ENCODE measurements at places on chromosomes 1 and 21.
A peak's percentile ranks its signal among the peaks of the same experiment; 100 is the strongest.

GRCh38 chr1:152448095-152448494, 34.0 kb upstream of the CRNN start:
- DNase-seq: no peak

DNA sequence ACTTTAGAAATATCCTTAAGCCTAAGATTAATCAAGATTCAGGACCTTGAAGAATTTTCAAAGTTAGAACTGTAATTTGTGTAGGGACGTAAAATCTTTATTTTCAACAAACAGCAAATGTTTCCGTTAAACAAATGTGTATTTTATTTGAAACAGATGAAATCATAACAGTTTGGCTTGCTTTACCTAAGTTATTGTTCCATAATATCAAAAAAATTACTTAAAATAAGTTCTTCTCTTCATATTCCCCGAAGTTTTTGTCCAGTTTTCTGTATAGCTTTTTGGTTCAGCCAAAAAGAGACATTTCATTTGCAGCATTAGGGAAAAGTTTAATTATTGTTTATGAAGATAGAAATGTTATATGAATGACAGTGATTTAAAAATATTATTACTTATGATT, 100.1 kb downstream of the NFIA start:
- no peak for DNase-seq

- DNase-seq: no peak
These were observed 36.2 kb downstream of the ATP2B4 start for GRCh38 chr1:203662821-203663220.

DNA sequence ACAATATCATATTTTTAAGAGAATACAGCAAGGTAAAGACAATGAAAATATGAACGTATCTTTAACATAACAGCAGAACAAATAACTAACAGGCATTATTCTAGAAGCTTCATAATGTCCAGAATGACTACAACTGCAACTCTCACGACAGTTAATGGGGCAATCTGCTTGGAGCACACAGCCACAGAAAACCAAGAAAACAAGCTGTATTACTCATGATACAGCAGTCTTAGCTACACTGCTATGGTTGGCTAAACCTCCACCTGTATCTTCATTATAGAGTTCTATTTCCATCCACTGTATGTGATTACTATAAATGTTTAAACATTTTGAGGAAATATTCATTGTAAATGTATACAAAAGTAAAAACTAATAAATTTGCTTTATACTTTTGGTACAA, 139.9 kb downstream of the DPYD start:
- DNase-seq: no peak

DNA sequence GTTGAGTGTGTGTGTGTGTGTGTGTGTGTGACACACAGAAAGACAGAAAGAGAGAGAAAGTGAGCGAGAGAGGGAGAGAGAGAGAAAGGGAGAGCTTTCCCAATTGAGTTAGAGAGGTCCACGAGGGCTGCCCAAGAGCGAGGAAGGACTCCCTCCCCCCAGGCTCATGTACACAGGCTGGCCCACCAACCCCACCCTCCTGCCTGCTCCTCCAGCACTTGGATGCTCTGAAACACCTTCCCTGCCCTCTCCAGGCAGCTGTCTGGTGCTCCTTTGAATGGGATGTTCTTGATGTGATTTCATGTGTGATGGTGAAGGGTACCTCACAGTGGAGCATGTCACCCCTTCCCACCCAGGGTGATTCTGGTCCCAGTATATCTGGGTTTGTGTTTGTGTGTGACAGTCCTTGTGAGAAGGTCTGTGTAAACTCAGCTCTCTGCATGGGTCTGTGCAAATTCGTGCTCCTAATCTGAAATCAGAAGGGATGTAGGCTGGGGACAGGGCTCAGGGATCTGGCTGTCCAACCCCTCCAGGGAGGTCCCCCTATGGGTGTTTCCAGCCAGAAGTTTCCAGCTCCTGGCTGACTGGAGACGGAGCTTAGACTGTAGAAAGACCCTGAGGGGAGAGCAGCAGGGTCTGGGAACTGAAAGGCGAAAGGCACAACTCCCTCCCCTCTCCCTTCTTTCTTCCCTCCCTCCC, 6.8 kb upstream of the PEAR1 start:
- DNase-seq: no peak

DNA sequence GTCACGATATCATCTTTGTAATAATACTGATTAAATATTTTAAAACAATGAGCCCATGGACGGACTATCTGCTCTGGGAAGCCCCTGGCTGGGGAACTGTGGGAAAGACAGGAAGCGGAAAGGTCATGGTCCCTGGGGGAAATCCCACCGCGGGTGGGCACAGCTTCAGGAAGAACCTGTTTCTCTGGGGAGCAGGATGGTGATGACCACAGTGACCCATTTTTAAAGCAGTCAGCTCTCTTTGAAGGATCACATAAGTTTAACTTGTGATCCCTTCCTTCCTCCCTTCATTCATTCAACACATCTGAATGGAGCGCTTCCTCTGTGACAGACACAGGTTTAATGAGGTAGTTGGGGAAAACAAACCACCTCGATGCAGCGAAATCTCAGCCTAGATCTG, 73.0 kb downstream of the DHRS3 start:
- no peak for DNase-seq

DNA sequence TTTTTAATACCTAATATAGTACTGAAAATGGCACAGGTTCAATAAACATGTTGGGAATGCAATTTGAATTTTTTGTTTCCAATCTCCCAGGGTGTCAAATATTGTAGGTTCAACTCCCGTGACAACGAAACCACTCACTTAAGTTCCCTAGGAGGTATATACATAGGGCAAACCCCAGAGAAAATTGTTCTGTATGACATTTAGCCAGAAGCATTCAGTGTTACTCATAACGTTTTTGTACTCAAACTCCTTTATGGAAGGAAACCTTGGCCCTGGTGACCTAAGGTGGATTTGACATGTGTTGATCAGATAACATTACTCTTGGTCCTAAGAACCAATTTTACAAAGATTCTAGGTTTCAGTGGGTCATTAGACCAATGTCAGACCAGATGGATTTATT, 110.6 kb downstream of the USP25 start:
- DNase-seq: no peak

DNA sequence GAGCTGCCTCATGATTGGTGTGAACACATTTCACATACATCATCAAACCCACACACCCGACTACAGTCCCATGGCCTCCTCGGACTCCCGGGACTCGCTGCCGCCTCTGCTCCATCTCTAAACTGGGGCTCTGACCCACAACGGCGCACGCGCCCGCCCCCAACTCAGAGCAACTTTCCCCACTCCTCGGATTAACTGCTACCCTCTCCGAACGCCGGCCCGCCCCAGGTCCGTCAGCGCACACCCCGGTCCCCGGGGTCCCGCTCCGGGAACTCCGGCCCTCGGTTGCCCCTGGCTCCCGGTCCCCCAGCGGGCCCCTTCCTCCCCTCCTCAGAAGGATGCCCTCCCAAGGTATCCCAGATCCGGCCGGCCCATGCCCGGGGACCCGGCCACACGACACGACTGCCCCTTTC, 740 bp downstream of the DSTYK start:
- no peak for DNase-seq

GRCh38 chr21:29359718-29360117, 61.0 kb downstream of the BACH1 start:
- no peak for DNase-seq

DNA sequence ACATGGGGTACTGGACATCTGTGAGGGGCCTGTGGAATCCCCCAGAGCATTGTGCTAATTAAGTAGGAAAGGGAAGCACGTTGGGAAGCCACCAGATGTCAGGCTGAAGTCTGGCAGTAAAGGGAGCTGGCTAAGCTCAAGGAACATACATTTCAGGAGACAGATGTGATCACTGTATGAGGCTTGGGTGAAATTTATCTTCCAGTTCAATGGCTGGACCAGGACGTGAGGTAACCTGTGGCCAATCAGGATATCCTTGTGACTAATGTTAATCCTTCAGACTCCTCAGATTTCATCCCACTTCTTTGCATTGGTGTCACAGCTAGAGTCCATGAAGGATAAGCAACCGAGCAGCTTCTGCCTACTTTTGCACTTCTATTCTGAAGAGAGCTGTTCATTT, 110.2 kb upstream of the APP start:
- no peak for DNase-seq

GRCh38 chr1:119141020-119141424, 569 bp upstream of the WARS2 start:
- no peak for DNase-seq

DNA sequence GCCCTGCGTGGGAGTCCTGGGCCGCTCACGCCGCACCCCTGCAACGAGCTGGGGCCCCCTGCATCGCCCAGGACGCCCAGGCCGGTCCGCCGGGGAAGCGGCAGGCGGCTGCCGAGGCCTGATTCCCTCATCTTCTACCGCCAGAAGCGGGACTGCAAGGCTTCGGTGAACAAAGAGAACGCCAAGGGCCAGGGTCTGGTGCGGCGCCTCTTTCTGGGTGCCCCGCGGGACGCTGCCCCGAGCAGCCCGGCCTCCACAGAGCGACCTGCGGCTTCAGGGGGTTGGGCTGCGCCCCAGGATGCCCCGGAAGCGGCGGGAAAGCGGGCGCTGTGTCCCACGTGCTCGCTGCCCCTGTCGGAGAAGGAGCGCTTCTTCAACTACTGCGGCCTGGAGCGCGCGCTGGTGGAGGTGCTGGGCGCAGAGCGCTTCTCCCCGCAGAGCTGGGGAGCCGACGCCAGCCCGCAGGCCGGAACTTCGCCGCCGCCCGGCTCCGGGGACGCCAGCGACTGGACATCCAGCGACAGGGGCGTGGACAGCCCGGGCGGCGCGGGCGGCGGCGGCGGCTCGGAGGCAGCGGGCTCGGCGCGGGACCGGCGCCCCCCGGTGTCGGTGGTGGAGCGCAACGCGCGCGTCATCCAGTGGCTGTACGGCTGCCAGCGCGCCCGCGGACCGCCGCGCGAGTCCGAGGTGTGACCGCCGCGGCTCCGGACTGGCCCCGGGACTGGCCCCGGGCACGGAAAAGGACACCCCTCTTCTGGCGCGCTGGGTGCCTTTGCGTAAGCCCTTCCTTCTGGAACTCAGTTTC, 2.7 kb downstream of the FAM110D start:
- DNase-seq: no peak

GRCh38 chr1:4787551-4787950, 133.1 kb downstream of the AJAP1 start:
- DNase-seq: no peak

DNA sequence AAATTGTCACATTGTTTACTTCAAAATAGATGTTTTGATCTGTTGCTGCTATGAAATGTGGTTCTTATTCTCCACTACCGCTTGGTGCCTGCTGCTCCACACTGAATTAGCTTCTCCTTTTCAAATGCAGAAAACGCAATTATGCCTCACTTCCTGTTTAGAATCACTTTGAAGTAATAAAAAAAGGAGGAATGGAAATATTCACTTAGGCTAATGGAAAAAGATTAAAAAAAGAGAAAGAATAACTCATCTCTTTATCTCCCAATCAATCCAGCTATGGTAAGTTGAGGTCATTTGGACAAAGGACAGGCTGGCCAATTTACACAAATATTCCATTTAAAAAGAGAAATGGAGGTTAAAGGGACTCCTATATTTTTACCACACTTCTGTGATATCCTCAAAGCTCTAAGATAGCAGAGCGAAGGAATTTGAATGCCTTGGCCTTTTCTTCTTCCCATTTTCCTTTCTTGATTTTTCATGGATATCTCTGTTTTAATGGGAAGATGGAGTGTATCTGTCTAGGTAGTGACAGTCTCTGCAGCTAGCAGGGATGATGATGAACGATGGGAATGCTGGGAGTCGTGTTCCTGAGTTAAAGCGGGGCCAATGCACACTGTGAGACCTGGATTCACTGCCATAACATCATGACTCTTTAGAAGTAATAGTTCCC, 35.7 kb downstream of the RGS5 start:
- DNase-seq: no peak

GRCh38 chr21:36460866-36461265, 19.1 kb downstream of the CLDN14 start:
- no peak for DNase-seq

DNA sequence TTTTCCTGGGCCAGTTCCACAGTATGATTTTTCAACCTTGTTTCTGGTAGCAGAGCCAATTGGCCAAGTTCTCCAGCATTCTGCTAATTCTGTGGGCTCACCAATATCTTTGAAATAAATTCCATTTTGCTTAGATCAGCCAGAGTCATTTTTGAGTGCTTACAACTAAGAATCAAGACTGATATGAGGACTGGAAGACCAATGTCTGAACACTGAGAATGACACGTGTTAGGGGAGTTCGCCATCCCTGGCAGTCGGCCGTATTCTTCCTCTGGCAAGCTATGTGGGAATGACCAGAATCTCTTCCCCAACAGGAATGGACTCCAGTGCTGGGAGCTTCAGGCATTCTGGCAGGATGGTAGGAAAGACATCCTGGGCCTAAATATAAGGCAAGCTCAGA, 4.9 kb upstream of the TENT5C start:
- no peak for DNase-seq

- no peak for DNase-seq
These were observed 77.4 kb downstream of the STUM start for GRCh38 chr1:226625832-226626576.

DNA sequence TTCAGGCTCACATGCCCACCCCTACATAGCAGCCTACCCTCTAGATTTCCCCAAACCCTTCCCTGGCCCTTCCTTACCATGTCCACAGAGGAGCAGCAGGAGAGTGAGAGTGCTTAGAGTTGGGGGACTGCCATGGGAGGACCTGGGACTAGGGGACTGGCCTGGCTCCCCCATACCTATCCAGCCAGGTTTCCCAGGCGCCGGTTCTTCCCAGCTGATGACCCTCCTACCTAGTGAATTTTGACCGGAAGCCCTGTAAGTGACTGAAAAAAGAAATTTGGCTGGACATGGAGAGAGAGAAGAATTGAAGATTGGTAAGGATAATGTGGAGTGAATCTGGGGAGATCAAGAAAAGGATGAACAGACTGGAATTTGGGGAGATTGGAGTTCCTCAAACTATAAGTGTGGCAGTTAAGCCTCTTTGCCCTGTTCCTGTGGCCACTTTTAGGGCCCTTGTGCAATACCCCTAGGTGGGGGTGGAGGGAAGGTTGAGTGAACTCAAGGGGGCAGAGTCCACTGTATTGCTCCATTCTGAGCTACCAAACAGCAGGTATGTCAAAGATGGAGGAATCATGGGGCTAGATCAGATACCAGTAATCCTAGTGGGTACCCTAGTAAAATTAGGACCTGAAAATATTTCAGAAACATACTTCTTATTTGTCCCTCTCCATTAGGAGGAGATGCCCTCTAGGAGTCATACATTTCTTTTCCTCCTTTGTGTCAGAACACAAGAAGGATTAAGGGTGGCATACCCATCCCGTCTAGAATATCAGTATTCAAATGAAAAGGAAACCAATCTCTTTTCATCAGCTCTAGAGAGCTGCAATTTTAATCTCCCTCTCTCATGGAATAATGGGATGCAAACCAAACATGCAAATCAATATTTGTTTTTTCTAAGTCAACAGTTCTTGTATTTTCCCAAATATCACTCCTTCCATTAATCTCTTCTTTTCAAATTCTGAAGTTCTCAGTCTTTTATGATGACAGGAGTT, 1.2 kb downstream of the HJV start:
- DNase-seq: no peak

DNA sequence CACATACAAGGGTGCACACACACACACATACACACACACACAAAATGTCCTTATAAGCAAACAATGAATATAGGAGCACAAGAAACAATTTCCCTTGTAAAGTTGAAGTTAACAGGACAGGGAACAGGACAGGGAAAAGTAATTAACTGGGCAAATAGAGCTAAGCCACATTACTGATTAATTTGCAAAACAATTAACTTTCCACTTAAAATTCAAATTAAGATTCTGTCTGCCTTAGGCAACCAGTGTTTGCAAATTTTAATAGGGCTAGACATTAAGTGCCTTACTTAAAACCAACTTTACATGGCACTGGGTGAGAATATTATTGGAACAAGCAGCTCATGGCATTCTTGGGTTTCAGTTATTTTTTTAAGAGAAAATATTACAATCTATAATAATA, 6.8 kb upstream of the CLDN8 start:
- no peak for DNase-seq

- DNase-seq: peak; percentile 22
These were observed 101.2 kb upstream of the SLC2A1 start for GRCh38 chr1:43059640-43060574.

All from vagina (tissue), 2 donors.